CD8-positive, alpha-beta memory T cell (primary cell): ENCODE measurements at places on chromosomes 6 and 20. TPM values are rescaled to one million over a fixed set of nuclear protein-coding genes. Genes with fewer than 3 reads are reported as not detected.
A peak's percentile ranks its signal among the peaks of the same experiment; 100 is the strongest.

- H3K4me3 ChIP-seq = no peak overlapping the region
- no peak overlapping the region for H3K27ac ChIP-seq
- no peaks in the 10 kb centered on the region for H3K4me1 ChIP-seq
- H3K36me3 ChIP-seq = no peaks in the 10 kb centered on the region
These were observed 299.1 kb downstream of the FOXC1 start for GRCh38 chr6:1908784-1909183.

- H3K4me3 ChIP-seq = no peak overlapping the region
- no peaks in the 10 kb centered on the region for H3K27me3 ChIP-seq
- no peak overlapping the region for H3K27ac ChIP-seq
- DNase-seq = no peak
- no peaks in the 10 kb centered on the region for H3K36me3 ChIP-seq
- H3K4me1 ChIP-seq = peaks cover 5% of the 10 kb centered on the region
These were observed 129.4 kb downstream of the BCAS1 start for GRCh38 chr20:53940907-53941545.

DNA sequence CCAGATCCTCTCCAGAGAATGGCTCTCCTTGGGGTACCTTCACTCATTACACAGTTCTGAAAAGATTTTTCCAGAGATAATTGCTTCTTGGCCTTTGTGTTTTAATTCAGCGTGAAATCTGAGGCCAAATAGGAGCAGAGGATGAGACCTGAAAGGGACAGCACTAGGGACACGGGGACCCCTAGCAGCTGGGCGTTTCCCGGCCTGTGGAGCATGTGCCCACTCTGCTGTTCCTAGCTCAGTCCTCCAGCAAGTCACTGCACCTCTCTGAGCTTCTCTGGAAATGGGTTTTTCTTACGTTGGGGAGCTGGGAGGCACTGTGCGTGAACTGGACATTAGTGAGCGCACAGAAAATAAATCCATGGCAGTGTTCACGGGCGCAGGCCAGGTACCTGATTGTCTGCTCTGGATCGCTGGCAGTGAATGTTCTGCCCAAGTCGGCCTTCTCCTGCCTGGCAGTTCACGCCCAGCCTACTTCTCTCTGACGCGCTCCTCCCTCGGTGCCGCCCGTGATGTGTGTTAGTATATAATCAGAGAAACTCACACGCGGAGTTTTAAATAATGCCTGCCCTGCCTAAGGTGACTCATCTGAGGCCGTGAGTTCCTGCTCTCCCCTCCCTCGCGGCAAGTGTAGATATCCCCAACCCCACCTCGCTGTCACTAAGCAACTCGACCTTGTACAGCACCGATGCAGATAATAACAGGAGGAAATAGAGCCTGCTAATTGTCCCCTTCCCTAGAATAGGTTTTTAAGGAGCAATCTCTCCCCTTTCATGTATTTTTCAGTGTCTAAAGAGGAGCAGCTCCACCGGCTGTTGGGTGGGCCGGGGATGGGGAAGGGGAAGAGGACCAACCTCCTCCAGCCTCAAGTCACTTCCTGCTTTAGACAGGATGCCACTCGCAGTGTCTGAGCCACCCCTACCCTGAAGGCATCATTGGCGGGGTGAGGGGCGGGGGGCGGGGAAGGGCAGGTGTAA lies 2.7 kb upstream of the TUBB2A start:
- H3K27ac ChIP-seq = peak overlapping the region; percentile 71
- no peak overlapping the region for H3K4me3 ChIP-seq
- H3K27me3 ChIP-seq = no peaks in the 10 kb centered on the region
- H3K36me3 ChIP-seq = no peaks in the 10 kb centered on the region
- H3K4me1 ChIP-seq = peaks cover 28% of the 10 kb centered on the region

The BEND3 gene
- total RNA-seq = 7.5 TPM

The TMEM151B gene
- total RNA-seq = not detected

The C20orf204 gene
- total RNA-seq = 2.7 TPM
